ENCODE measurements at places on chromosomes 2 and 18.

GRCh38 chr18:32918692-32919250 is 145.9 kb upstream of the KLHL14 start:
- no peak for DNase-seq

GRCh38 chr2:166444306-166444705 is 49.7 kb downstream of the SCN7A start:
- no peak for DNase-seq

DNA sequence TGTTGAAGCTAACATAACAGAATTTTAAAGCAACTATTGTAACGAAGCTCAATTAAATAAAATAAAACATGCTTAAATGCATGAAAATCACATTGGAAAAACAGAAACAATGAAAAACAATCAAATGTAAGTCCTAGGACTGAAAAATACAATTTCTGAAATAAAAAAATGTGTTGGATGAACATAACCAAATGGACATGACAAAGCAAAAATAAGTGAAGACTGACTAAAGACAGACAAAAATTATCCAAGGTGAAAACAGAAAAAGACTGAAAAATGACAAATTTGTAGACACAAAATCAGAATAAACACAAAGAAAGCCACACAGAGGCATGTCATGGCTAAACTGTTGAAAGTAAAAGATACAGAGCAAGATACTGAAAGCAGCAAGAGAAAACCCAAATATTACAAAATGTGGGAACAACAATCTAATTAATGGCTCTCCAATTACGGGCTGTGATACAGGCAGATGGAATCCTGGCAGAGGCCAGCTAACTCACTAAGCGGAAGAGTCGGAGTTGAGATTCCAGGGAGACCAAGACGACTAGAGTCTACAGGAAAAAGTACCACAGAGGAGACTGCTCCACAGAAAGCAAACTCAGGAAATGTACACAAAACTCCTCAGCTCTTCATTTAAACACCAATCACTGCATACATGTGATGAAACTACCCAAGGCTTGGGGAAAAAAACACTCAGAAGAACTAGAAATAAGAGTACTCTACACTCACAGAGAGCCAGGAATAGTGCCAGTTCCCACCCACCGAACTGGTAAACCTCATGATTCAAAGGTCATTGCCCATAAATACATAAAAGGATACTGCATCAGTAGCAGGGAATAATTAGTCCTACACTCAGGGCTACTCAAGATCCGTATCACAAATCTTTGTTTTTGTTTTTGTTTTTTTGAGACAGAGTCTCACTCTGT is 83.6 kb downstream of the ATAD2B start:
- DNase-seq, result no peak

DNA sequence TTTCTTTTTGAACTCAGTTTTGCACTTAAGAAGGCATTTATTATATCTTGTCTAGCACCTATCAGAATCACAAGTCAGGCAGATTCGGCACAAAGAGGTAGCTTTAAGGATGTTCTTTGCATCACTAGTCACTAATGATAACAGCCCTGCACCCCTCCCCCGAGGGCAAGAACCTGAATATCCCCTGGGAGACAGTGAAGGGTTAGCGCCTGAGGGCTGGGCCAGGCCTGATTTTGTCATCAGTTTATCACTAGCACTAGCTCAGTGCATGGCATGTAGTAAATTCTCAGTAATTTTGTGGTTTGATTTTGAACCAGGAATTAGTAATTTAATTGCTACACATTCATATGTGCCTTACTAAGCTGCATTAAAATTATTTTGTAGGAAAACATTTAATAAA is 23.9 kb upstream of the HS6ST1 start:
- DNase-seq, result no peak

GRCh38 chr18:24585996-24586566 is 125.6 kb downstream of the HRH4 start:
- DNase-seq, result no peak

- no peak for DNase-seq
Measured at GRCh38 chr18:56921896-56922480, 224.9 kb upstream of the BOD1L2 start.

- no peak for DNase-seq
Measured at GRCh38 chr2:187502467-187502866, 51.8 kb downstream of the TFPI start.

DNA sequence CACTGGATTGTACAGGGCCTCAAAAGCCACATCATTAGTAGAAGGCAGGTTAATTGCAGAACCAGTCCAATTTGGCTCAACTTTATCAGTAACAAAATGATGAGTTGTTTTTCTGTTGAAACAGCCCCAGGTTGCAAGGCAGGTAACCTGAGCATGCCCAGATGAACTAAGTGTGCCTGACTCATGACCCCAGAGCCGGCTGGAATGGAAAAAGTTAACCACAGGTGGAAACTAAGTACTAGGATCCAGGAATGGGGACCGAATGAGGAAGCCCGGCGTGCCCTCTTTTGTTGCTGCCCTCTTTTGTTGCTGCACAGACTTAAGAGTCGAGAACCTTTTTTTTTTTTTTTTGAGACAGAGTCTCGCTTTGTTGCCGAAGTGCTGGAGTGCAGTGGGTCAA is 79.5 kb upstream of the YWHAQ start:
- no peak for DNase-seq

- no peak for DNase-seq
Measured at GRCh38 chr2:189002079-189002478, 27.9 kb downstream of the COL3A1 start.

DNA sequence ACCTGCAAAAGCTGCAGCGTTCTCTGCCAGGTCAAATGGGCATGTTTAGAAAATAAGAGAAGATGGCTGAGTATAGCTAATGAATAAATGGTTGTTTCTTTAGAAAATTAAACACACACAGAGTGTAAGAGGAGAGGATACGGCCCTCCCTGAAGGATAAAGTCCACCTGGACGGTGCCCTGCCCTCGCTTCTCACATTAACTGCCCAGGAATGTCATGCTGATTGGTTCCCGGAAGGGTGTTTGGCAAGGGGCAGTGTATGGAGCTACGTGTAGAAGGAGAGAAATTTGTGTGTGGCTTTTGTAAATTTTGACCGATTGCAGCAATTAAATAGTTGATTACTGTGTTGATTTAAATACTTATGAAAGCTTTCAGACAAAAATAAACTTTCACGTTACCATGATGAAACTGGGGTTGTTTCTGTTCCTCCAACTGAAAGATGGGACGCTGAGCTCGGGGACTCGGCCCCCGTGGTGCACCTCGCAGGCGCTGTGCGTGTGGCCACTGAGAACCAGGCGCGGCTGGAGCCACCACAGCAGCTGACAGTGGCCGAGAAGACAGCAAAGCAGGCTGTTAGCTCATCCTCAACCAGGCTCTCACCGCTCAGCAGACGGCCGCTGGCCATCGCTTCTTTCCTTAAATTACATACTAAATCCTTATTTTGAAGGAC is 22.7 kb downstream of the MPPE1 start:
- DNase-seq, result peak; percentile 53

GRCh38 chr2:40452786-40453185 is 896 bp upstream of the SLC8A1 start:
- no peak for DNase-seq

DNA sequence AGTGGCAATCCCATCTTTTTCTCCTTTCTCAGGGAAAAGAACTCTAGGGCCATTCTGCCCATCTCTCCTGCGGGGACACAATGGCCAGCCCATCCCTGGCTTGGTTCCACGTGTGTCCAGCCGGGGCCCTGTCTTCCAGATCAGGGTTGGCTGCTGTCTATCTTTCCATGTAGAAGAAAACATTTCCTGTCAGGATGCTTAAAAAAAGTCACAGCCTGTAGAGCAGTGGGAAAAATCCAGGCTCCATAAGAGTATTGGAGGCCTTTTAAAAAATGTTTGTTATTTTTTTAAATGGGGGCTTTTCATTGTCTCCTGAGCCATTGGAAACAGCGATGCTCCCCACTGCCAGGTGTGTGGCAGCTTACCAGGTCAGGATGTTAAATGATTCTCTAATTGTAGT is 105.6 kb downstream of the TGFA start:
- DNase-seq, result no peak

GRCh38 chr2:221502270-221503010 is 69.7 kb downstream of the EPHA4 start:
- DNase-seq, result no peak

- DNase-seq, result no peak
Measured at GRCh38 chr2:230124757-230125431, 56.2 kb upstream of the SLC16A14 start.
